Stimulated activated CD8-positive, alpha-beta memory T cell treated with anti-CD3 and anti-CD28 coated beads, Interleukin-15, amount 100 ng/mL, for 24 hours (primary cell): ENCODE measurements at places on chromosomes 3 and 15.

GRCh38 chr3:184513276-184514170 lies 48.1 kb upstream of the EPHB3 start:
- peak; percentile 57 for DNase-seq

DNA sequence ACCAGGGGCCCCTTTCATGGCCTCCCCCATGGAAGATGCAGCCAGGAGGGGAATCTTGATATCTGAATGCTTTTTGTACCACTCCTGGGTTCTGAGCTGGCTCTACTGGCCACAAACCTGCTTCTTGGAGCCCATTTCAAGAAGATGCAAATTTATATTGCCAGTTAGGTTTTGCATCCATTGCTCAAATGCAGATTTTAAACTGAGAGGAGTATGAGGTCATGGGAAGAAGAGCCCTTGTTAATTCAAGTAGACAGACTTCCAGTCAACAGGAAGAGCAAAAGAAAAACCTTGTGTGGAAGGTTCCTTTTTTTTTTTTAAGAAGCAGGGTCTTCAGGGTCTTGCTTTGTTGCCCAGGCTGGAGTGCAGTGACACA lies 133.5 kb downstream of the PDZRN3 start:
- no peak for DNase-seq

GRCh38 chr15:61917457-61917856 lies 142.8 kb downstream of the VPS13C start:
- DNase-seq = no peak

DNA sequence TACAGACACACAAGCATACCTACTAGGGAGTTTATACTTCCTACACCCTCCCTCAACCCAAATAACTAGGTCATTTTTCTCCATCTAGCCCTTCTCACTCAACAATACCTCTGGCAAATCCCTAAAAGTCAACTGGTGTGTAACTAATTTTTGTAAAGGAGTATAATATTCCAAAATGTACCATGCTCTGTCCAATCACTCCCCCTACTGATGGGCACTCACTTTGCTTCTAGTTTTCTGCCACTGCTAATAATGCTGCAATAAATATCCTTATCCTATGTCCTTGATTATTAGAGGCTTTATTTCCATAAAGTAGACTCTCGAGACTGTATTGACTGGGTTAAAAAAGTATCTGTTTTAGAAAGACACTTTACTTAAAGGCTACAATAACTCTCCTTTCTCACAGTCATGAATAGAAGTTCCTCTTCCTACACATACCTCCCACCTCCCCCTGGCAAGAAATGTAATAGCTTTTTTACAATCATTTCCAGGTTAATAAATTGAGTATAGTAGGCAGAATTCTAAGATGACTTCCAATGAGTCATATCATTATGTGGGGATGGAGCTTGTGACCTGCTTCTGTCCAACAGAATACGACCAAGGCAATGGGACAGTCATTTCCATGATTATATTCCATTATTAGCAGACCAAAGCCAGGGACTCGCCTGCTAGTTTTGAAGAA lies 30.0 kb downstream of the SHQ1 start:
- DNase-seq = no peak

DNA sequence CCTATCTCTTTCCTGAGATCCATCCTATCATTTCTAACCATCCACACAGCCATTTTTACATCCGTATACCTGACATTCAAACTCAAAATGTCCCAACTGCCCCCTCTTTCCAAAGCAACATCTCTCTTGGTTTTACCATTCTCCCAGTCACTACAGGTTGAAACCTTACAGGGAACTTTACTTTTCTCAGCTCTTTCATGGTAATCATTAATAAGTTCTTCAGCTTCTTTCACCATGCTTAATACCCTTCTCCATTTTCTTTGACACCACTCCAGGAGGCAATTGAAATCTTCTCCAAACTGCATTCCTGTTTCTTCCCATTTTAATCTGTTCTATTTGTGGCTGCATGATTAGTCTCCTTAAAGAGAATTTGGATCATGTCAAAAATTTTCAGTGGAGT lies 352.5 kb downstream of the GAP43 start:
- DNase-seq = no peak

DNA sequence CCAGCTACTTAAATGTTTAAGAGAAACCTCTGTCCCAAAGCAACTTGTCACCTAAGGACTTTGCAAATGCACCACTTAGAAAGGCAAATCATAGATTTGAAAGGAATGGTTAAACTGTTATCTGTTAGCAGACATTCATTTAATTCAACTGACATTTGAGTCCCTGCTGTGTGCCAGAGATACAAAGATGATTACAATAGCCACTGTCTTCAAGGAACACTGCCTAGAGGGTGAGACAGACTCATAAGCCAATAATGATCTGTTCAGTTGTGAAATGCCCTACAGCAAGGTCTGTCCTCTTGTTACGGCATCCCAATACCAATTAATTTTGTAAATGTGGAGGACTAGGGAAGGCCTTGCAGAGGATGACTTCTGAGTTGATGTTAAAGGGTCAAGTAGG lies 113.1 kb downstream of the ATG7 start:
- no peak for DNase-seq
